Fibroblast of the conjunctiva (primary cell): ENCODE measurements at places on chromosomes 11 and 22.

DNA sequence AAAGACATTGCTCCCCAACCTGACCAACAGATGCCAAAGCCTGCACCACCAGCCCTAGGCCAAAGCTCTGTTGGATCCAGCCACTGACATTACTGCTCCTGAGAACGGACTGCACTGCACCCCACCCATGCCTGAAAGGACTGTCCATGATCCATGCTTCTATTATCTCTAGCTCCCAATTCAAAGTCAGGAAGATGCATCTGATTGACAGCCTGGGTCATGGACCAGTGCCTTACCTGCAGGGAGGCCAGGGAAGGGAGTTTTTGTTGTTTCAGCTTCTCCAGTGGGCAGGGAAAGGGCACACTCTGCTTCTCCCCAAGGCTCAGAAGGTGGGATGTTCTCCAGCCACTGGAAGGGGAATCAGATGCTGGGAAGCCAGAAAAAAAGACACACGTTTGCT lies 4.8 kb upstream of the PRDM11 start:
- no peak for DNase-seq

GRCh38 chr22:46655861-46656608 lies 35.8 kb downstream of the GRAMD4 start:
- DNase-seq: no peak

DNA sequence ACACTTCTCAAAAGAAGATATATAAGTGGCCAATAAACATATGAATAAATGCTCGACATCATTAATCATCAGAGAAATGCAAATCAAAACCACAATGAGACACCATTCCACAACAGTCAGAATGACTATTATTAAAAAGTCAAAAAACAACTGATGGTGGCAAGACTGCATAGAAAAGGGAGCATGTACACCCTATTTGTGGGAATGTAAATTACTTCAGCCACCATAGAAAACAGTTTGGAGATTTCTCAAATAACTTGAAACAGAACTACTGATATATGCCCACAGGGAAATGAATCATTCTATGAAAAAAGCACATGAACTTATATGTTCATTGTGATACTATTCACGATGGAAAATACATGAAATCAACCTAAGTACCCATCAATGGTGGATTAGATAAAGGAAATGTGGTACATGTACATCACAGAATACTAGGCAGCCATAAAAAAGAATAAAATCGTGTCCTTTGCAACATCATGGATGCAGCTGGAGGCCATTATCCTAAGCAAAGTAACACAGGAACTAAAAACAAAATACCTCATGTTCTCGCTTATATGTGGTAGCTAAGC lies 42.4 kb downstream of the GLYATL2 start:
- no peak for DNase-seq

DNA sequence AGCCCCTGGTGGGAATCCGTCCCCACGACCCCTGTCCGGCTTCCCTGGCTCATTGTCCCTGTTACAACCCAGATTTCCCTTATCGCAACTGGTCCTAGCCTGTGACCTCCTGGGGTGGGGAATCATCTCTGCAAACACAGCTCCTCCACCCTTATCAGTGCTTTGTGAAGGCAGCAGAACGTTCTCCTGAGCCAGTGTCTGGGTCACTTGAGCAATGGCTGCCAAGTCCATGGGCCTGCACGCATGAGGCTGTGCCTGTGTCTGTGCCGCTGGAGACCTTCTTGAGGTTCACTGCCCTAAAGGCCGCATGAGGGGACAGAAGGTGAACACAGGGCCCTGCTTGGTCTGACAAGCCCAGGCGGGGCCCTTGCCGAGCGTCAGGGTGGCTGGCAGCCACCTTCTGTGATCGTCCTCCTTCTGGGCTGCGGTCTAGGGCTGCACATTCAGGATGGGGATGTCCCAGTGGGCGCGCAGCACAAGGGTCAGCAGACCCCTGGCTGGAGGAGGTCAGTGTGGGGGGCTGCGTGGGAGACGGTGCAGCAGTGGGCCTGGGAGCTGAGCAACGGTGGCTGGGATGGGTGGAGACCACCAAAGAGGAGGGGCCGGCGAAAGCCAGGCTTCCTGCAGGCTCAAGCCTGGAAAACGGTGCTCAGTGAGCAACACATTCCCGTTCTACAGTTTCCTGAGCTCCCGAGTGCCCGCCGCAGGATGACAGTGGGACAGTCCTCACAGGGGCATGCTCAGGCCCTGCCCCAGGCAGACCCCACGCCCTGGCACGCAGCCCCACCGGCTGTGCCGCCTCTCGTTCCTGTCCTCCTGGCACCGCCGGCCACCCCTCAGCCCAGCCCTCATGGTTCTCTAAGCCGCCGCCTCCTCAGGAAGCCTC lies 74.1 kb downstream of the CDKN1C start:
- DNase-seq: no peak

- DNase-seq: no peak
These were observed 13.2 kb downstream of the PPARA start for GRCh38 chr22:46163557-46163888.

- no peak for DNase-seq
These were observed 46.4 kb upstream of the TBCEL start for GRCh38 chr11:120977266-120978137.

DNA sequence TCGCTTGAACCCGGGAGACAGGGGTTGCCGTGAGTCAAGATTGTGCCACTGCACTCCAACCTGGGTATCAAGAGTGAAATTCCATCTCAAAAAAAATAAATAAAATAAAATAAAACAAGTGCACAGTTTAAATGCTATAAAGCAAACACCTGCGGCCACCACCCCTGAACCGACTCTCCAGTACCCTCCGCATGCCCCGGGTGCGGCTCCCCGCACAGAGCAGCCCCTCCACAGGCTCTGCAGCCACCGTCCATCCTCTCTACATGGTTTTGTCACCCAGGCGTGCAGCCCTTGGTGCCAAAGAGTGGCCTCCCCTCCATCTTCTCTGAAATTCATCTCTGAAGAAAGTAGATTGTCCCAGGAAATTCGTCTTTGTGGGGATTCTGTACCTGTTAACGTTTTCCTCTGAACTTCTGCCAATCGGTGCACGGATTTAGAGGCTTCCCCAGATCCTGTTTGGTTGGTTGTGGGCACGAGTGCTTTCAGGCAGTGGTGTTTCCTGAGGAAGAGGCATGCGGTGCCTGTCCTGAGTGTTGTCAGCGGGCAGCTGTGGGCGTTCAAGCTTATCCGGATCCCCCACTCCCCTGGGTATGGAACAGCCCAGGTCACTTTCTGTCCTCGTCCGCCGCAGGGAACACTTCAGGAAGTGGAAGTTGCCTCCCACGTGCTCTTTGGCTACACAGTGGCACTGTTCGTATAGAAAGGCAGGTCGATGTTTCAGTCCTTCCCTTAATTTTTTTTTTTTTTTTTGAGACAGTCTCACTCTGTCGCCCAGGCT lies 4.1 kb downstream of the MIOX start:
- DNase-seq: no peak

GRCh38 chr11:2098691-2099515 lies 40.3 kb downstream of the IGF2 start:
- DNase-seq: no peak

- no peak for DNase-seq
These were observed 345.5 kb upstream of the CTSC start for GRCh38 chr11:88683024-88683423.

DNA sequence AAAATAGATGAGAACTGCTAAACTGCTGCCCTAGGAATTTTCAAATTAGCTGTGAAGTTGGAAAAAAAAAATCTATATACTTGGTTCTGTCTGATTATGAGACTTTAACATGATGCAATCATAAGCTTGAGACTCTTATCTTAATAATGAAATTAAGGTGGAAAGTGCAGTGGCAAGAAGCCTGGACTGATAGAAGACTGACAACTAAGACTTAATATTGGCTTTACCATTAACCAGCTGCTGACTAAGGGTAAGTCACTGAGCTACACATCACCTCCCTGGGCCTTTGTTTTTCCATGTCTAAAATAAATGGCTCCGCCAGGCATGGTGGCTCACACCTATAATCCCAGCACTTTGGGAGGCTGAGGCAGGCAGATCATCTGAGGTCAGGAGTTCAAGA lies 56.9 kb downstream of the SLC35F2 start:
- no peak for DNase-seq
